Sigmoid colon (tissue), 7 donors: ENCODE measurements at places on chromosomes 4 and X. TPM values are rescaled to one million over a fixed set of nuclear protein-coding genes. Genes with fewer than 3 reads are reported as not detected.

The TCEAL7 gene
- total RNA-seq, result 19.7 TPM

The GLRA3 gene
- total RNA-seq, result 0.14 TPM

The NCAPG gene
- total RNA-seq, result 0.66 TPM

The RAI2 gene
- 26.0 TPM for total RNA-seq

GRCh38 chr4:141643557-141643956 lies 7.2 kb downstream of the IL15 start:
- no peak for DNase-seq

GRCh38 chrX:119638725-119639471 lies 32.7 kb upstream of the NKRF start:
- no peak for DNase-seq

GRCh38 chr4:2651546-2651945 lies 104.6 kb downstream of the TNIP2 start:
- DNase-seq, result no peak
